HT1080 (cell line): ENCODE measurements at places on chromosomes 6 and 20. TPM values are rescaled to one million over a fixed set of nuclear protein-coding genes. Genes with fewer than 3 reads are reported as not detected.

The PTGIS gene
- 0.02 TPM in 1 of 2 replicates, not detected in the other for total RNA-seq

The PRSS16 gene
- not detected in 2 replicates for total RNA-seq

The TMEM63B gene
- 14.1 and 19.1 TPM in 2 replicates for total RNA-seq

The HAO1 gene
- 0.39 TPM in 1 of 2 replicates, not detected in the other for total RNA-seq

The NR2E1 gene
- not detected in 2 replicates for total RNA-seq

The HLA-DRB5 gene
- total RNA-seq = not detected in 2 replicates

The XKR7 gene
- total RNA-seq = not detected in 2 replicates

The GHRH gene
- not detected in 2 replicates for total RNA-seq

The STMN3 gene
- total RNA-seq = 30.9 and 33.2 TPM in 2 replicates

The KCNK16 gene
- total RNA-seq = not detected in 2 replicates

The SLC26A8 gene
- 0.26 and 0.27 TPM in 2 replicates for total RNA-seq

DNA sequence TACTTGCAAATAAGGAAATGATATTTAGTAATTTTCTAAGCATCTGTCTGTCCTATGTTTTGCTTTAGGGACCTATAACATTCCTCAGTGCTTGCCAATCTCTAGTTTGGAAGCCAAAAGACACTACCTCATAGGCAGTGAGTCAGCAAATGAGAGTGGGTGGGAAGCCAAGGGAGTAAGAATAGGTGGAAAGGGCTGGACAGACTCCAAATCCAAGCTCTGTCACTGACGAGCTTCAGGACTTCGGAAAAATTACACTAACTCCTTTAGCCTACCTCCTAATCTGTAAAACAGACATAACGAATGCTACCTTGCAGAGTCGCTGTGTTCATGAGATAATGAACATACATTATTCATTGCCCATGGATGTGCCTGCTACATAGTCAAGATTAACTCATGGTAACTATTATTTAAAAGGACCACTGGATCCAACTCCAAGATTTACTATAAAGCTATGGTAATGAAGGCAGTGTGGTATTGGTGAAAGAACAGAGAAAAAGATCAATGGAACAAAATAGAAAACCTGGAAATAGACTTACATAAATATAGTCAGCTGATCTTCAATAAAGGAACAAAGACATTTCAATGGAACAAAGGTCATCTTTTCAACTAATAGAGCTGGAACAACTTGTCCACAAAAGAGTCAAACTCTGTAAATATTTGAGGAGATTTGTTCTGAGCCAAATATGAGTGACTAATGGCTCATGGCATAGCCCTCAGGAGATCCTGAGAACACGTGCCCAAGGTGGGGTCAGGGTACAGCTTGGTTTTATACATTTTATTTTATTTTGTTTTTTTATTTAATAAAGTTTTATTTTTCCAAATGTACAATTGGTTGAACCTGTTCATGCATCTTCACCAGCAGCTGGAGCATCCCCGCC, 64.1 kb downstream of the FAM50B start:
- DNase-seq = peak; percentile 93

GRCh38 chr6:65399355-65400084, 307.5 kb downstream of the EYS start:
- no peak for DNase-seq

DNA sequence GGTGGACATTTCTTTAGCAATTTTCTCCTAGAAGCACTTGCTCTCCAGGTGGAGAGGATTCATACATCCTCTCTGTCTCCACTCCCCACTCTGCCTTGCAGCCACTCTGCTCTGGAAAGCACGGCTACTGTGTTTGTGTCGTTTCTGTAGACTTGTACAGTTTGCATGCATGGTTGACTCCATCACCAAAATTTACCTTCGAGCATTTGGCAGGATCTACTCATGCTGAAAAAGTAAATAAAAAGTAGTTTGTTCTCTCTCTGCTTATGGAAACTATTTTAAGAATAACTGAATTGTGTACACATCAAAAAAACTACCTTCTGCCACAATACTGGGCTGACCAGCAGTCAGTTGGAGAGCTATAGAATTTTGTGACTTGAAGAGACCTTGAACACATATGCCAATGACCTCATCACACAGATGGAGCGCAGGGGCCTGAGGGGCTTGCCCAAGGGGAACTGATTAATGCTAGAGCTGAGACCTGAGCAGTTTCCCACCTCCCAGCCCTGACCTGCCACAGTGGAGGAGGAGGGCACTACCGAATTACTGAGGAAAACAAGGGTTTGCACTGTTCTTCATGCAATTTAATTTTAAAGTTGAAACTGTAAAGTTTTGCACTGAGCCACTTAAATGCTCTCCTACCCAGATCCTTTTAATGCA, 33.7 kb upstream of the FOXQ1 start:
- no peak for DNase-seq

DNA sequence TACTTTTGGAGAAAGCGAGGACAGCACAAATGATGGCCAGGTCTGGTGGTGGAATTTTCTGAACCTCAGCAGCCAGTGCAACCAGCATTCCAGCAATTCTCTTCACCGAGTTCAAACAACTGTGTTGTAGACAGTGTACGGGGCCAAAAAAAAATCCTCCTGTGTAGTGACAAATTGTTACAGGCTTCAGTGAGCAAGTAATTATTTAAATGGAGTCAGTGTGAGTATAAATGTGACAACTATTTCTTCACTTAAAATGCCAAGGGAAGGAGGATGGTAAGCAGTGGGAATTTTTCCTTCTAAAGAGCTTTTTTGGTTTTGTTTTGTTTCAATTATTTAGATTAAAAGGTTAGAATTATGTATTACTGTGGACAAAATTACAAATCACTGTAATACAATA, 154.1 kb downstream of the TMEM242 start:
- DNase-seq = no peak

- DNase-seq = no peak
Observed at GRCh38 chr6:79847426-79847825, 99.9 kb downstream of the ELOVL4 start.

DNA sequence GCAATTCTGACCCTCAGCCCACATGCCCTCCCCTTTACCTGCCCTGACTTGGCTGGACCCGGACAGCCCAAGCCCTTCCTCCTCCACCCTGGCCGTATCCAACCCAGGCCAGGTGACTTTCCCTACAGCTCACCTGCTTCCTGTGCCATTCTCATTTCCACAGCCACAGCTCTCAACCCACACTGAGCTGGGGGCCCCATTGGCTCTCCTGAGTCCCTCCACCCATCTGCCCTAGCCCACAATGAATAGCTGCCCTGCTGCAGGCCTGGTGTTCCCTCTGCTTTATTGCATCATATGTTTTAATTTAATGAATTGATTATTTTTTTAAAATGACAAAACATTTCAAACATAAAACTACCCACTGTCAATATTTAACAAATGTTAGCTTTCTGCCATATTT, 118.5 kb upstream of the BACH2 start:
- no peak for DNase-seq

DNA sequence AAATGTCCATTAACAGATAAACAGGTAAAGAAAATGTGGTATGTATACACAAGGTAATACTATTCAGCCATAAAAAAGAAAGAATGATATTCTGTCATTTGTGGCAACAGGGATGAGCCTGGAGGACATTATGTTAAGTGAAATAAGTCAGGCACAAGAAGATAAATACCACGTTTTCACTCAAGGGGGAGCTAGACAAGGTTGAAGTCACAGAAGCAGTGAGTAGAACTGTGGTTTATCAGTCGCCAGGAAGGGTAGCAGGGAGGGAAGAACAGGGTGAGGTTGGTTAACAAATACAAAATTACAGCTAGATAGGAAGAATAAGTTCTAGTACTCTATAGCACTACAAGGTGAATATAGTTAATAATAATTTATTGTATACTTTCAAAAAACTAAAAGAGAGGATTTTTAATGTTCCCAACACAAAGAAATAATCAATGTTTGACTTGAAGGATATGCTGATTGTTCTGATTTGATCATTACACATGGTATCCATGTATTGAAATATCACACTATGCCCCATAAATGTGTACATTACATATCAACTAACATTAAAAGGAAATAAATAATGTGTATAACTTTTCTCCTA, 21.1 kb downstream of the RTN4IP1 start:
- DNase-seq = peak; percentile 65

GRCh38 chr6:168057836-168058235, 21.2 kb downstream of the FRMD1 start:
- DNase-seq = no peak

- no peak for DNase-seq
Observed at GRCh38 chr6:143441680-143442545, 8.6 kb downstream of the ADAT2 start.

DNA sequence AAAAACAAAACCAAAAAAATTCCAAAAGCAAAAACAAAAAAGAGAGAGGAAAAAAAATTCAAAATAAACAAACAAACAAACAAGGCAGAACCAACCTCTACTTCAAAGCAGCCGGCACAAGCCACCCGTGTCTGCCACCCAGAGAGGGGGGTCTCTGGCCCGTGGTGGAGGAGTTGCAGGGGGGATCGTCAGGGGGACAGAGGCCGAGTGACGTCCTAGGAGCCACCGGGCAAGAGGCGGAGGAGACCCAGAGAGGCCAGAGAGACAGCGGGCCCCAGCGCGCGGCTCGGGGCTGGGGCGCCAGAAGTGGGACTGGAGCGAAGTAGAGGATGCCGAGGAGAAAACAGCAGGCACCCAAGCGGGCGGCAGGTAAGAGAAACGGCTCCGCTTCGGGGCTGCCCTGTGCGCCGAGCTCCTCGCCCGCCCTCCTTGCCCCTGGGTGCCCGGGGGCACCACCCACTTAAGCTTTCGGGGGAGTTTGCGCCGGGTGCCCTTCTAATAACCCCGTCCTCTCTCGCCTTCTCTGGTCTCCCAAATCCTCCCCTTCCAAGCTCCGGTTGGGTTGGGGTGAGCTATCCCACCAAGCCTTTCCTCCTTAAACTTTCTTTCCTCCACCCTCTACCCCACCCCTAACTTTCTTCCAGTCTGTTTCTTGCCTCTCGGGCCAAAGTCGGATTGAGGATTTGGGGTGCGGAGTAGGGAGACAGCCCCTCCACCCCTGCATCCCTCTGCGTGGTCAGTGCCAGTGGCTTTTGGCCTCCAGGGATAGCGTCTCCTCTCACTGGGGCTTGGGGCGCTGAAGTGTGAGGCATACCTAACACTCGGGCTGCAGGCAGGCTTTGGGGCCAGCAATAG, 1.0 kb downstream of the TSHZ2 start:
- DNase-seq = no peak

- no peak for DNase-seq
Observed at GRCh38 chr6:367298-367794, 24.2 kb upstream of the IRF4 start.

DNA sequence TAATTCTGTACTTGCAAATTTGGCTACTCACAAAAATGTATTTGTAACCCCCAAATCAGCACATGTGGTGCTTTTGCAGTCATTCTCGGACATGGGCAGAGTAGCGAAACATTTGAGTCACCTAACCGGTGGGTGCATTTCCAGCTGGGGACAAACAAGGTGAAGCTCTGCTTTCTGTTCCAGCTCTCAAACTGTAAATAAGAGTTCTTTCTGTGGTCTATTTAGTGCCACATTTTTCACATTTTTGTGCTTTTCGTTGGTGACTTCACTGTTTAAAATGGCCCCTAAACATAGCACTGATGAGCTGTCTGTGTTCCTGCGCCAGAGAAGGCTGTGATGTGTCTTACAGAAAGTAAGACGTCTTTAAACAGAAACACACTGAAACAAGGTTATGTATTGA, 244.5 kb downstream of the CDC5L start:
- no peak for DNase-seq

GRCh38 chr20:57622579-57623381, 2.6 kb upstream of the ZBP1 start:
- DNase-seq = peak; percentile 85

DNA sequence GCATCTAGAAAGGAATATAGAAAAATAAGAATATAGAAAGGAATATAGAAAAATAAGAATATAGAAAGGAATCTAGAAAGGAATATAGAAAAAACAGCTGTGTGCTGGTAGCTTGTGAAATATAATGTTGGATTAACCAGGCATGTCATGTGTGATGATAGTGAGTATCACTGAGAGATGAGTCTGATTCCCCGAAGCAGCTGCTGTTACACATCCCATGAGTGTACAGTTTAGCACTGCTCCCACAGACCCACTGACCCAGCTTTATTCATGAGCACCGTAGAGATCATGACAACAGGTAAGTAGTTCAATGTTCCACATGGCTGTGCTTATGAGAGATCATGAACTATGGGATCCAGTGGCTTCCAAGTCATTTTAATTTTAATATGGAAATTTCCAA, 64.8 kb downstream of the SLC22A3 start:
- no peak for DNase-seq

DNA sequence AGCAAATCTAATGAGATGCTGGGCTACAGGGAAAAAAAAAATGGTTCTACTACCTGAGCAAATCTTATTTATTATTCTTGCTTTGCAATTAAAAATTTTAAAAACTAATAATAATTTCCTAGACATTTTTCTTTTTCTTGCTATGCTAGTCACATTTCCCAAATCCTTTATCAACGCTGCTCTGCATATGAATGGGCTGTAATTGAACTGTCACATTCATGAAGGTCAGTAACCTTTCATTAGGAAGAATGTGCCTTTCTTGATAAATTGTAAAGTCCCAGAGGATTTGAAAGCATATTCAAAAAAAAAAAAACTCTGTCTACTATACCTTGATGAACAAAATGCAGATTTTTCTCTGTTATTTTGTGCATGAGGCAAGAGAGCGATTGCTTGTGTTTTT, 538.7 kb upstream of the ID4 start:
- DNase-seq = no peak

DNA sequence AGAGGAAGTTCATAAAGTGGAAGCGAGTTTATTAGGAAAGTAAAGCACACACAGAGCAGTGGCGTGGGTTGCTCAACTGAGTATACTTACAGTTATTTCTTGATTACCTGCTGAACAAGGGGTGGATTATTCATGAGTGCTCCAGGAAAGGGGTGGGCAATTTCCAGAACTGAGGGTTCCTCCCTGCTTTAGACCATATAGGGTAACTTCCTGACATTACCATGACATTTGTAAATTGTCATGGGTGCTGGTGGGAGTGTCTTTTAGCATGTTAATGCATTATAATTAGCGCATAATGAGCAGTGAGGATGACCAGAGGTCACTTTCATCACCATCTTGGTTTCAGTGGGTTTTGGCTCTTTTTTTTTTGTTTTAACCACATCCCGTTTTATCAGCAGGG, 29.8 kb downstream of the PDYN start:
- DNase-seq = no peak

GRCh38 chr6:88145298-88145963, 20.7 kb downstream of the CNR1 start:
- DNase-seq = no peak

GRCh38 chr20:16576219-16576618, 3.0 kb upstream of the KIF16B start:
- no peak for DNase-seq

GRCh38 chr6:155100087-155100486, 105.0 kb downstream of the TIAM2 start:
- DNase-seq = no peak

- peak; percentile 73 for DNase-seq
Observed at GRCh38 chr6:112235956-112236355, 18.4 kb downstream of the LAMA4 start.

DNA sequence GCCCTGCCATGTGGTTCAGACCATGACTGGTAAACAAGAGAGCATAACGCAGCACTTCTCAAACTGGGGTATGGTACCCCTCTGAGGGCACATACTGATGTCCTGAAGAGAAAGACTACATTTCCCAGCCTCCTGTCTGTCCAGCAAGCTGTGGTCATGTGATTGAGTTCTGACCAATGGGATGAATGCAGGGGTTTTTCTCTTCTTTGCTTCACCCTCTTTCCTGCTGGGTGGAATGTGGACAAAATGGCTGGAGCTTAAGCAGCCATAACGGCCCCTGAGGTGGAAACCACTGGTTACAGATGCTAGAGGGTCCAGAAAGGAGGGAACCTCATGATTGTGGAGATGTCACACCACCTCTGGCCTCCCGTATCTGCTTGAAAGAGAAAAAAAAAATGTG, 19.4 kb upstream of the KCNB1 start:
- peak; percentile 47 for DNase-seq

- DNase-seq = peak; percentile 88
Observed at GRCh38 chr20:362271-363254, 15.7 kb downstream of the NRSN2 start.
